ENCODE measurements at places on chromosomes 5 and 9. TPM values are rescaled to one million over a fixed set of nuclear protein-coding genes. Genes with fewer than 3 reads are reported as not detected.

The ACOT12 gene
- total RNA-seq, result not detected

The PLCXD3 gene
- total RNA-seq, result 10.9 TPM

The SLC6A19 gene
- total RNA-seq, result not detected

The REXO4 gene
- total RNA-seq, result 19.0 TPM

The FRMPD1 gene
- total RNA-seq, result not detected

The CDK7 gene
- total RNA-seq, result 16.7 TPM

The TLX3 gene
- not detected for total RNA-seq

The C9orf50 gene
- total RNA-seq, result not detected

DNA sequence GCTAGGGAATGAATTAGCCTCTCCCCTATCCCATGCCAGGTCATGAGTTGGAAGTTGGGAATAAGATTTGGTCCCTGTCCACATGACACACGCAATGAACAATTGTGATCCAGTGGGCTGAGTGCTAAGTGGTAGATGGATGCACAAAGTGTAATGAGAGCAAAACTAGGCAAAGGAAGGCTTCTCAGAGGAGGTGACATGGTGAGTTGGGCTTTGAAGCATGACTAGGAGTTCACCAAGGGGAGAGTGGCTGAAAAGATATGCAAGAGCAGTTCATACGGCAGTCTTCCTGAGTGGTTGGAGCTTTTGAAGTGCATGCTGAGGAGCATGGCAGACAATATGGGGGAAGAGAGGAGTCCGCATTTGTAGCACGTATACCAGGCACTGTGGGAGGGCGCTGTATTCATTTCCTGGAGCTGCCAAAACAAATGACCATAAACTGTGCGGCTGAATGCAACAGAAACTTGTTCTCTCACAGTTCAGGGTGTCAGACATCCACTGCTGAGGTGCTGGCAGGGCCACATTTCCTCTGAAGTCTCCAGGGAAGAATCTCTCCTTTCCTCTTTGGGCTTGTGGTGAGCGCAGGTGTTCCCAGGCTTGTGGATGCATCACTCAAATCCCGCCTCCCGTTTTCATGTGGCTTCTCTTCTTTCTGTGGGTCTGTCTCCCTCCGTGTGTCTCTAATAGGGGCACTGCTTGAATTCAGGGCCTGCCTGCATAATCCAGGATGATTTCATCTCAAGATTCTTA is 49.5 kb downstream of the NSG2 start:
- no peaks in the 10 kb centered on the region for H3K4me1 ChIP-seq
- no peak for DNase-seq
- no peak overlapping the region for H3K4me3 ChIP-seq
- H3K27me3 ChIP-seq, result no peaks in the 10 kb centered on the region
- no peak overlapping the region for H3K27ac ChIP-seq
- no peaks in the 10 kb centered on the region for H3K36me3 ChIP-seq

GRCh38 chr9:68981789-68982188 is 32.1 kb downstream of the PRKACG start:
- H3K4me1 ChIP-seq, result peaks cover 5% of the 10 kb centered on the region
- no peaks in the 10 kb centered on the region for H3K27me3 ChIP-seq
- H3K36me3 ChIP-seq, result no peaks in the 10 kb centered on the region

DNA sequence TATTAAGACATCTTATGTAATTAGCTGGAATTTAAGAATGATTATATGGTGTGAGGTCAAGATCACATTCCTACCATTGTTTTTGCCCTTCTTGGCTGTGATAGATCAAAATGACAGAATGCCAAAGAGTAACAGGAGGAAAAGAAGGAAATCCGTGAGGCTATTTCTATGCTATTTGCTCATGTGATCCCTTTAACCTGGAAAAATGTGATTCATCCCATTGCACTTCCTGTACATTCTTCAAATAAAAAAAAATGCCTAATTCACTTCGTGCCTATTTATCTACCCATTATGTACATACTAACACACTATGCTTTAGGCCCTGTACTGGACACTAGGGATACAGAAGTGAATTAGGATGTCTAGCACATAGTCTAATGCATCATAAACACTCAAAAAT is 154.1 kb upstream of the PAPPA start:
- no peak for DNase-seq
- no peaks in the 10 kb centered on the region for H3K4me1 ChIP-seq
- H3K36me3 ChIP-seq, result no peaks in the 10 kb centered on the region

DNA sequence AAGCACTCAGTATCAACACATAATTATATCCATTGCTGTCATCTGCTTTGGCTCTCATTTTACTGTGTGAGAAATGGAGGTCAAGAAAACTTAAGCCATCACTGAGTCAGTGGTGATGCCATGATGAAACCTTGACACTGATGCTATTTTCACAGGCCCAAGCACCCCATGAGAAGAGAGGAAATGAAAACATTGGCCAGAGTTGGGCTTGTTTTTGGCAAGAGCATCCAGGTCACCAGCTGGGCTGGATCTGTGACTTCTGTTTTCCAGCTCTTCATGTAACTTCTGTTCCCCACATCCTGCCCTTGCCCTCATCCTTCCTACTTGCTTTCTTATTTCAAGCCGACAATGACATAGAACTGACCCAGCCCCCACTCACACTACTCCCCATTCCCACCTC is 10.0 kb downstream of the LCP2 start:
- H3K4me1 ChIP-seq, result peaks cover 2% of the 10 kb centered on the region
- H3K36me3 ChIP-seq, result no peaks in the 10 kb centered on the region
- no peak overlapping the region for H3K4me3 ChIP-seq
- H3K27ac ChIP-seq, result no peak overlapping the region

DNA sequence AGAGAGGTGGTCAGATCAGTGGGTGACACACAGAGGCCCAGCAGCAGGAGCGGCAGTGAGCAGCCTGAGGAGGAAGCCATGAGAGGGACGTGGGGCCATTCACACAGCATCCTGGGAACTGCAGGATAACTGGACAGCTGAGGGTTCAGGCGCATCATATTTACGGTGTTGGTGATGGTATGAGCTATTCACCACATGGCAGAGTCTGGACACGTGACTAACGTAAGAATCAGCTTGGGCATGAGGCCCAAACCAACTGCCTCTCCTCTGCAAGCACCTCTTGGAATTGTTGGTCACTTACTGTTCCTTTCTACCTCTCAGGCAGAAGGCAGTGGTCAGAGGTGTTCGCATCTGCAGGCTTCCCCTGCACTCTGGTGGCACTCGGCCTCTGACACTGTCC is 141.1 kb downstream of the ENTREP1 start:
- H3K4me3 ChIP-seq, result no peak overlapping the region
- no peaks in the 10 kb centered on the region for H3K36me3 ChIP-seq
- H3K27ac ChIP-seq, result no peak overlapping the region
- no peak for DNase-seq
- no peaks in the 10 kb centered on the region for H3K27me3 ChIP-seq
- peaks cover 14% of the 10 kb centered on the region for H3K4me1 ChIP-seq

- H3K4me1 ChIP-seq, result no peaks in the 10 kb centered on the region
- no peak for DNase-seq
- no peak overlapping the region for H3K27ac ChIP-seq
- no peaks in the 10 kb centered on the region for H3K27me3 ChIP-seq
- no peak overlapping the region for H3K4me3 ChIP-seq
Measured at GRCh38 chr5:172633403-172633970, 7.6 kb upstream of the NEURL1B start.

DNA sequence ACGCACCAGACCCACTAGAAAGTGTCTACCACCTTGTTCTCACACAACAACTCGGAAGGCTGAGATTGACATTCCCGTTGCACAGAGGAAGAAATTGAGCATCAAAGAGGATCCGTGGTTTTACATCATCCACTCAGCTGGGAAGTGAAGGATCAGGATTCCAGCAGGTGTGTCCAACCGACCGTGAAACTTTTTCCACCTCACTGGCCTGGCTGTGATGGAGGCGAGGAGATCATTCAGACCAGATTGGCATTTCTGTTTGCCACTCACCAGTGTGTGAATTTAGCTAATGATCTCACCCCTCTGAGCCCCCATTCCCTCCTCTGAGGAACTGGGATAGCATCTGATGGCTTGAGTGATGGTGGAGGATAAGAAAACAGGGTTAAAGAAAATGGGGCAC is 46.7 kb upstream of the CPLX2 start:
- no peaks in the 10 kb centered on the region for H3K36me3 ChIP-seq
- H3K27ac ChIP-seq, result no peak overlapping the region
- H3K27me3 ChIP-seq, result no peaks in the 10 kb centered on the region
- no peaks in the 10 kb centered on the region for H3K4me1 ChIP-seq
- DNase-seq, result no peak

DNA sequence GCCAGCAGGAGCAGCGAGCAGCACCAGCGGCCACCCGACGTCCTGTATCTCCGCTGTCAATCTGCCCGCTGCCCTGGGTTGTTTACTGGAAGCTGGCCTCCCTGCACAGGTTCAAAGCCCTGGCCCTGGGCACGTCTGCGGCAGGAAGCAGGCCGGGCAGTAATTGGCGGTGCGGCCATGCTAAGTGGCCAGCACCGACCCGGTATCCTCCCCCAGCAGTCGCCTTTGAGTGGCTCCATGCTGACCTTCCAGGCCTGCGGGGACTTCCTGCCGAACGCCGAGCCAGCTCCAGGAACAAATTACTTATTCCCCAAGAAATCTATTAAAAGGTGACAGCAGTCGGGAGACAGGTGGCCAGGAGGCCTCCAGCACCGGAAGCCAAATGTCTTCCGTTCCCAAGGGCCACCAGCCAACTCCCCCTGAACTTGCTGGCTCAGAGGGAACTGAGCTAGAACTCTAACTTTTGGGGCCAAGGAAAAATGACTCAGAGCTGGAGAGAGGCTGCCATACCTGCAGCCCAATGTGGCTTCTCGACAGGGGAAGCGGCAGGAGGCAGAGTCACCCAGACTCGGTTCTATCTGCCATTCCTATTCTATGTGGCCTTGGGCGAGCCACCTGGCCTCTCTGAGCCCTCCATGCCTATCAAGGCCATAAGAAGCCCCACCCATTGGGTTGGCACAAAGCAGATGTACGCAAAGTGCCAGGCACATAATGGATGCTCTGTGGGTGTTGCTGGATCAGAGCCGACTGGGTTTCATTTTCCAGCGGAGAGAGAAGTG is 13.7 kb upstream of the PSMB7 start:
- no peak for DNase-seq
- no peaks in the 10 kb centered on the region for H3K27me3 ChIP-seq
- no peak overlapping the region for H3K27ac ChIP-seq
- H3K36me3 ChIP-seq, result no peaks in the 10 kb centered on the region
- H3K4me1 ChIP-seq, result no peaks in the 10 kb centered on the region

DNA sequence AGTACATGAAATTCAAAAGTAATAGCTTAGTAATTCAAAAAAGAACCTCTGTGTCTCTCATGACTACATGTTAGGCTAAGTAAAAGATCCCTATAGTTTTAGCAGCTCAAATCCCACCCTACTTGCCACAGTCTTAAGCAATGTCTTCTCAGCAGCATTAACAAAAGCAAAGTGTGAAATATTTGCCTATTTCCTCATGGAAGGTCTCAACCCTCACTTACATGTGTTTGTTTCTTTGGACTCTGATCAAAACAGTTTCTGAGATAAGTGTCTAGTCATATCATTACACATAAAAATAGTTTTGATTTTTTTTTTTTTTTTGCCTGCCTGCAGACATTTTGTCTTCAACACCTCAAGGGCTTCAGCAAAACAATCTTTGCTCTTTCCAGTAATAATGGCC is 310.5 kb downstream of the CETN3 start:
- no peak for DNase-seq
- no peaks in the 10 kb centered on the region for H3K4me1 ChIP-seq
- no peaks in the 10 kb centered on the region for H3K36me3 ChIP-seq
- H3K27ac ChIP-seq, result no peak overlapping the region
- no peak overlapping the region for H3K4me3 ChIP-seq

- H3K27me3 ChIP-seq, result no peaks in the 10 kb centered on the region
- DNase-seq, result peak; percentile 72
- H3K4me1 ChIP-seq, result peaks cover 34% of the 10 kb centered on the region
- no peak within 1 kb of the TSS for H3K4me3 ChIP-seq
- H3K36me3 ChIP-seq, result no peaks in the 10 kb centered on the region
Measured at GRCh38 chr9:137441289-137441934, at the start of gene ENTPD8. TSS of gene ENTPD8 (minus strand) at chr9:137441357. CDS start at chr9:137438285, 3,072 bp downstream.

DNA sequence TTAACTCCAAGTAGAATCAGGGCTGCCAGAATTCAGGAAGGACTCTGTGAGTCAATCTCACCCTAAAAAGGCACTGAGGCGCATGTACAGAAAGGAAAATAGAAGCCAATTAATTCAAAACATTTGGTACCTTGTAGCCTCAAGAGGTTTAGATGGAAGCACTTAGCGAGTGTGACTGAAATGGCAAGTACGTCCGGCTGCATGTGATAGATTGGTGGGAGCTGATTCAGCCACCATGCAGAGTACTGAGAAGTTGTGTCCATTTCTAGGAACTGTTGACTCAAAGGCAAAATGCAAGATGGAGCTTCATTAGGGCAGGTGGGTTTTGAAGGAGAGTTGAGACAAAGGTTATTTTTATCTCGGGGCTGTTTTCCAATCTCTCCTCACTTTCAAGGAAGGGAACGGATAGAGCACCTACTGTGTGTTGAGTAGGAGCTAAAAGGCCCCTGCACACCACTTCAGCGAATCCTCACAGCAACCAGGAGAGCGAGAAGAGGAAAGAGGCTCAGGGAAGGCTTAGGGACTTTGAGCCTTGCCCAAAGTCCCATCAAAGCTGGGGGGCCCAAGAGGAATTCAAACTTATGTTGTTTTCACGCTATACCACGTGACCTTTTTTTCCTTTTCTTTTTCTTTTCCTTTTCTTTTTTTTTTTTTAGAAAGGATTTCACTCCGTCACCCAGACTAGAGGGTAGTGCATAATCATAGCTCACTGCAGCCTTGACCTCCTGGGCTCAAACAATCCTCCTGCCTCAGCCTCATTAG is 34.6 kb upstream of the CPEB4 start:
- no peaks in the 10 kb centered on the region for H3K4me1 ChIP-seq
- no peak for DNase-seq
- no peaks in the 10 kb centered on the region for H3K27me3 ChIP-seq
- H3K4me3 ChIP-seq, result no peak overlapping the region

GRCh38 chr9:35905912-35906679 is at the start of gene HRCT1:
TSS of gene HRCT1 (plus strand) at chr9:35906202. CDS start at chr9:35906288, 86 bp downstream.
- H3K27me3 ChIP-seq, result no peaks in the 10 kb centered on the region
- H3K4me3 ChIP-seq, result peak within 1 kb of the TSS; percentile 3
- peaks cover 67% of the 10 kb centered on the region for H3K4me1 ChIP-seq
- DNase-seq, result peak; percentile 96

DNA sequence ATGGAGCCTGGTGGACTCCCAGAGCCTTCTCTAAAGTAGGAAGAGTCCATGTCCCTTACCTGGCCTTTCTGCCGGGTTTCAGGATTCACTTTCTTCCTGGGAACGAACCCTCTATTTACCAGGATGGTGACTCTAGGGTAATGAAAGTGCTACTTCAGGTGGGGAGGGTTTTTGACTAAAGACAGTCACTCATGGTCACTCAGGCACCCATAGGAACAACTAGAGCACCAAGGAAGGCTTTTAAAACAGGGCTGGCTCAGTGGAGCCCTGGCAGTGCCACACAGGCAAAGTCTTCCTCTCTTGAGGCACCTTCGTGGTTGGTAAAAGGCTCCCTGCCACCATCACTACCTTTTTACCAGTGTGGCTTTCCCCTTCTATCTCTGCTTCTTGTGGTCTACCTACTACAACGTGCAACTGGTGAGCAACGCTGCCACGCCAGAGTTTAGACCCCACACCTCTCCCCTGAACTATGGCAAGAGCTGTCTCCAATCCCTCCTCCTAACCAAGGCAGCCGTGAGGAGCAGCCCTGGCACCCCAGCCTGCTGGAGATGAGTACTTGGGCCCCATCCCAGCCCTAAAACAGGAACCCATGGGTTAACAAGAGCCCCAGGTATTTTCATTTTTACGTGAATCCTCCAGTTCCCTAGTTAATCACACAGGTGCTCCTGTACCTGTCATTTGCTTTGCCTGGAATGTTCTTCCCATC is 3.5 kb downstream of the SURF1 start:
- H3K4me3 ChIP-seq, result no peak overlapping the region
- H3K27me3 ChIP-seq, result no peaks in the 10 kb centered on the region
- H3K4me1 ChIP-seq, result peaks cover 32% of the 10 kb centered on the region
- H3K36me3 ChIP-seq, result peaks cover 32% of the 10 kb centered on the region
- no peak for DNase-seq

- H3K27ac ChIP-seq, result no peak overlapping the region
- no peak for DNase-seq
- no peak overlapping the region for H3K4me3 ChIP-seq
- no peaks in the 10 kb centered on the region for H3K36me3 ChIP-seq
Measured at GRCh38 chr5:15938961-15939360, 240.6 kb downstream of the MARCHF11 start.
